Activated naive CD4-positive, alpha-beta T cell (primary cell): ENCODE measurements at places on chromosomes 7 and 10.

- no peak for DNase-seq
Observed at GRCh38 chr7:105742787-105743186, 133.6 kb downstream of the ATXN7L1 start.

GRCh38 chr10:112383325-112383724 is 9.4 kb downstream of the ACSL5 start:
- DNase-seq, result no peak

DNA sequence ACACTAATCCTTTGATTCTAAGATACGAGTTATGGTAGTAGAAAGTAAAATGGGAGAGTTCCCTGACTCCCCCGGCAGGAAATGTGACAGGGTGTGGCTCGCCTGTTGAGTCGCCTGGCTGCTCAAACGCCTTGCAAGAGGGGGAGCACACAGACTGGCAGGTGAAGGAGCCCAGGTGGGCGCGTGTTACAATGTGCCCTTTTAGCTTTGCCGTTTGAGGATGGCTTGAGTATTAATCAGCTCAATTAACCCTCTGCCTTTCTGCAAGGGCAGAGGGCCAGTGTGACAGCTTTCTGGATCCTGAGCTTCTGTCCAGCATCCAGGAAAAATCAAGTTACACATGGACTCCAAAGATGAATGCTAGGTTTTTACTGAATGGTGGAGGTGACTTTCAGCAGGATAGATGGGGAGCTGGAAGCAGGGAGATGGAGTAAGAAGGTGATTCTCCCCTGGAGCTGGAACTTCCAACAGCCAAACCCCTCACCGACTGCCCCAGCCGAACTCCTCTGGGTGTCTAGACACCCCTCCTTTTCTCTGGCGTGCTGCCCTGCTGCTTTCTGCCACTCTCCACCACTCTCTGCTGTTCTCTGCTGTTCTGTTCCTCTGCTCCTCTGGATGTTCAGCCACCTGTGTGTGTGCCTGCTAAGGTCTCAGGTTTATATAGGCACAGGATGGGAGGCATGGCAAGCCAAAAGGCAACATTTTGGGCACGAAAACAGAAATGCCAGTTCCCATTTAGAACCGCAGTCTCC is 548.8 kb upstream of the KCND2 start:
- no peak for DNase-seq

DNA sequence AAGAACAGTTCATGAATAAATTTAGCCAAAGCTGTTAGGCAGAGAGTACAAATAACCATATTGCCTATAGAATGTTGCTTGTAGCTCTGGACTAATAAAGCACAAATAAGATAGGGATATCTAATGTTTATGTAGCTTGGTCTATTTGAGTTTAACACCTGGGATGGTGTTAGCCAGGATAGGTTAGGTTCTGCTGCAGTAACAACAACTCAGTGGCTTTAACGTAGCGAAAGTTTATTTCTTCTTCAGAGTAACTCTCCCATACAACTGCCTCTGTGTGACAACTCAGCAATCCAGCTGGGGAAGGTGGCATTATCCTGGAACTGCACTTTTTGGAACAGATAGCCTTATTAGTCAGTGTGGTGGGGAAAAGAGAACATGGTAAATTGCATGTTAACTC is 52.2 kb upstream of the STEAP4 start:
- no peak for DNase-seq

DNA sequence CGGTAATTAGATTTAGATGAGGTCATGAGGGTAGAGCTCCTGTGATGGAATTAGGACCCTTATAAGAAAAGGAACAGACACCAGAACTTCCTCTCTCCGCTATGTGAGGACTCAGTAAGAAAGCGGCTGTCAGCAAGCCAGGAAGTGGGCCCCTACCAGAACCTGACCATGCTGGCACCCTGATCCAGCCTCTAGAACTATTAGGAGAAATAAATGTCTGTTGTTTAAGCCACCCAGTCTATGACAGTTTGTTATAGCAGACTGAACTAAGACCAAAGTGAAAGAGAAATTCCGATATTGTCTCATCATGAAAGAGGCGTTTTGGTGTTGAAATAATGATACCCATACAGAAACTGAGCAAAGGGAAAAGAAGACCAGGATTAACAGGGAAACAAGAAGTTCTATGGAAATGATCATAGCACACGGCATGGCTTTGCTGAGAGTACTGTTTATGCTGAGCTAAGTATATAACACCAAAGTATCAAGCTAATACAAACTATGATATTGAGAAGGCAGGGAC is 9.2 kb downstream of the CLEC2L start:
- DNase-seq, result no peak

DNA sequence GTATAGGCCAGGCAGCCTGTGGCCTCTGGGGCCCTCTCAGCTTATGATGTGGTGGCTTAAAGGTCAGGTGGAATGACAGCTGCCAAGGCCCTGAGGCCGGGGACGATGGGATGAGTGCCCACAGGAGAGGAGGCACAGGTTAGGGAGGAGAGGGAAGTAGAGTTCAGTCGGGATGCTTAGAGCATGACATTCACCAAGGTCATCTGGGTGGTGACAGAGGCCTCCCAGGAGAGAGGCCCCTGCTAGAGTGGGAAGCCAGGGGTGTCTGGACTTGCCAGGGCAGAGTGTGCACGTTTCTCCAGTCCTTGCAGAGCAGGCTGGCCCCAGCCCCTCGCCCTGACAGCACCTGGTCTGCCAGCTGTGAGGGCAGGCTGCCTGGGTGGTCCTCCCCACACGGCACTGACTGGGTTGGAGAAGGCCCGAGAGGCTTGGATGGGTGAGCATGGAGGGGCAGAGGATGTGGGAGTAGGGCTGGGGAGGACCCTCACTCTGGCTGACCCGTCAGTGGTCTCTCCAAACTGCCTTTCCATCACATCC is 1.5 kb downstream of the CALHM1 start:
- DNase-seq, result no peak

DNA sequence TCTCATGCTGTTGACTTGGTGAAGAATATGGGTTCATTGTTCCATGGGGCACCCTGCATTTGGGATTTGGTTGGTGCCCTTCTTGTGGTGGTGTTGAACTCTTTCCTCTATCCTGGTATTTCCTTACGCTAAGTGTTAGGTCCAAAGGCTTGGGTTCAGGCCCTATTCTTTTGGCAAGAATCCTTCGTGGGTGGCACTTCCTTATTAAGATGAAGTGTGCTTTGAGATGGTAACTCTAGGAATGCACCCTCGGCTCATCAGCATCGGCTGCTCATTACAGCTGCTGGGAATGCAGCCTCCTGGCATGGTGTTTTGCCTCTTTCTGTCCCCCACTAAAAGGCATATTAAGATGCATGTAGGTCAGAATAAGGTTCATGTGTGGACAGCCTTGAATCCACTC is 380.7 kb downstream of the RPS24 start:
- DNase-seq, result no peak

DNA sequence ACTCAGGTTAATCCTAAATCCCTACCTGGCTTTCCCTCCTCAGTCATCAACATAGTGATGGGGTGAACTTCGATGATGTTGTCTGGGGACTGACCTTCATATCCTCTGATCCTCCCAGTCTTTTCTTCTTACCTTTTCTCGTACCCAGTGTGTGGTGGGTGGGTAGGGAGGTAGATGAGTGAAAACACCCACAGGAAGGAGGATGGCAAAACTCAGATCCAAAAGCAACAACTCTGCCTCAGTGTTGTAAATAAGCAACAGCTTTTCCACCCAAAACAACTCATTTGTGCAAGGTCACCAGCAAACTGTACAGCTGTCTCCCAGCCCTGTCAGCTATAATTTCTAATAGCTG is 38.6 kb downstream of the VOPP1 start:
- no peak for DNase-seq

- no peak for DNase-seq
Observed at GRCh38 chr10:114239117-114239993, at the start of gene VWA2. TSS of gene VWA2 (plus strand) at chr10:114239254. CDS start at chr10:114248714, 9,460 bp downstream.

- DNase-seq, result no peak
Observed at GRCh38 chr7:55545496-55545895, 26.8 kb downstream of the VOPP1 start.

GRCh38 chr7:129748356-129749109 is 137.0 kb downstream of the NRF1 start:
- DNase-seq, result no peak

DNA sequence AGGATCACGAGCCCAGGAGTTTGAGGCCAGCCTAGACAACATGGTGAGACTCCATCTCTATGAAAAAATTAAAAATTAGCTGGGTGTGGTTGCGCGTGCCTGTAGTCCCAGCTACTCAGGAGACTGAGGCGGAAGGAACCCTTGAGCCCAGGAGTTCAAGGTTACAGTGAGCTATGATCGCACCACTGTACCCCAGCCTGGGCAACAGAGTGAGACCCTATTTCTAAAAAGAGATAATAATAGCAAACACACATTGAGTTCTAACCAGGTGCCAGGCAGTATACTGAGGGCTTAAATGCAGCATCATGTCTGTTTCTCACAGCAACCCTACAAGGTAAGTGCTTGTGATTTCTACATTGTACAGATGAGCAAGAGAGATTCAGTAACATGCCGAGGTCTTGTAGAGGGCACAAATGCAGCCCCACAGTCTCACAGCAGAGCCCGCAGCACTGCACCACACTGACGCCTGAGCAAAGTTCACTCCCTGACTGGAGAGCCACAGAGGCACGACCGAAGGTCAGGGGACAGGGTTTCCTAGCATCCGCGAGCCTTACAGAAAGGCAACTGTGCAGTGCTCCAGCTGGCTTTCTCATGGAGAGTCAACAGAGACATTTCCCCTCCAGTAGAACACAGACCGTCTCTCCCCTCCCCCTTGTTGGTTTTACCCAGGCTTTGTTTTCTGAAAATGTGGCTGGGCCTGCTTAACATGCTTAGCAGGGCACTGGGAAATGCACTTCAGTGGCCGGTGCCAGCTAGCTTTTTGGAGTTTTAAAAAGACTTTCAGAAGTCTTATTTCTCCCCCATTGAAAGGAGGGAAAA is 36.5 kb downstream of the PDSS1 start:
- no peak for DNase-seq

- no peak for DNase-seq
Observed at GRCh38 chr7:51154201-51154600, 162.4 kb downstream of the COBL start.

DNA sequence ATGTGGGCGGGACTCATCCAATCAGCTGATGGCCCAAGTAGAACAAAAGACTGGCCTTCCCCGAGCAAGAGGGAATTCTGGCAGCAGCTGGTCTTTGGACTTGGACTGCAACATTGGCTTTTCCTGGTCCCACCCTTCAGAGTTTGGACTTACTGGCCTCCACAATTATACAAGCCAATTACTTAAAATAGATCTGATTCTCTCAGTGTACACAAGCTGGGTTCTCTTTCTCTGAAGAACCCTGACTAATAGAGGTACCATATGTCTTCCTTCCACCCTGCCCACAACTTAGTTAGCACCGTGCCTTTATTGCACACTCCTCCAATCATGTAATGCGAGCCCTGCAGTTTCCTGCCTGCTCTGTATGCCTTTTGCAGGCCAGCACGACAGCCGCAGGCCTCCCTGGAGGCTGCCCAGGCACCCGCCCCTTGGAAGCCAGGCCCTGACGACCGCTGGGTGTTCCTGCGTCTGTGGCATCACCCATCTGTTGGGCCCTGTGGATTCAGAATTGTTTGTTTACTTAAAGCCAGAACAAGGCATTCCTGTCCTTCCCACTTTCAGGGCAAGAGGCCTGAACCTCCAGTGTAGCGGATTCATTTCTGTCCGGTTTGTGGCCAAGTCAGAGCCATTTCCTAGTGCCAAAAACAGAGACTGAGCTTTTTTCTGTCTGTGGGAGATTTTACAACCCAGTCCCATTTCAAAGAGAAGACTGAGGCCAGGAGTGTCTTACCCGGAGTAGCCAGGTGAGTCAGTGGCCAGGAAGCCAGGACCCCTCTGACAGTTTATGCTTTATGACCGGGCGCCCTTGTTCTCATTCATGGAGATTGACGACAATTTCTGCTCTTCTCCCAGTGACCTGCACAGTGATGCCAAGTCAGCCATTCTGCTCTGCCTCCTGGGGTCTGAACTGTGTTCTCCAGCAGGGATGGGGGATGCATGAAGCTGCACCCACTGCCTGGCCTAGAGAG is 968 bp upstream of the INMT start:
- no peak for DNase-seq

DNA sequence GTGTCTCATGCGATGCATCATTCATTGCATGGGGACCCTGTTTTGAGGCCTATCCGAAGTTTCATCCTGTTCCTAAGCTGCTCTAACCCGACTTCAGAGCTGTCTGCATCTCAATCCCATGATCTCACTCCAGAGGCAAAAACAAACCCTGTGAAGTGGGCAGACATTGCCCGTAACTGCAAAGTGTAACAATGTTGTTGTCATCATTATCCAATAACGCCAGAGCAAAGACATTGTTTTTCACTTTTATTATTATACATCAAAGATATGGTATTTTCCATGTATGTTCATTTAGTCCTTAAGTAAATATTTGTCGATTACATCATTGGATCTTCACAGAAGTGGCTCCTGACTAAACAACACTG is 246.7 kb downstream of the KLF6 start:
- DNase-seq, result no peak

DNA sequence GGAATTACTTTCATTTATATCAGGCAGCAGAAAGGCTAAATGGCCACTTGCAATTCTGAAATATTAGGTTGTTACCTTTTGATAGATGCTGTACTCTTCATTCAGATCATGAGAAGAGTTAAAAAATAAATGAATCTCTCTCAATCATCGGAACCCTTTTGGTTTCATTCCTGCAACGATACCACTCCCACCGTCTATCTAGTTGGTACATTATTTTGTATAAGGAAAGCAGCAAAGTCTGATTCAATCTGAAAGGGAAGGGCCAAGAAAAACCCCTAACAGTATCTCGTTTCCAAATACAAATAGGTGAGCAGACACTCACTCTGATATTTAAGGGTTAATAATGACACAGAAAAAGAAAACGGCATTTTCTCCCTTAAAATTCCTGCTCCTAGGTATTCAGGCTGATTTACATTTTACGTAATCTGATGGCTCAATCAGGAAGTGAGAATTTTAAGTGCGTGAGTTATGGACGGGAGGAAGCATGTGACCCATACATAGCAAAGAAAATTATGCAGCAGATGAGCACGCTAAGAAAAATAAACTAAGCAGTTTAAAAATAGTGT is 209.4 kb upstream of the KLF14 start:
- DNase-seq, result no peak

DNA sequence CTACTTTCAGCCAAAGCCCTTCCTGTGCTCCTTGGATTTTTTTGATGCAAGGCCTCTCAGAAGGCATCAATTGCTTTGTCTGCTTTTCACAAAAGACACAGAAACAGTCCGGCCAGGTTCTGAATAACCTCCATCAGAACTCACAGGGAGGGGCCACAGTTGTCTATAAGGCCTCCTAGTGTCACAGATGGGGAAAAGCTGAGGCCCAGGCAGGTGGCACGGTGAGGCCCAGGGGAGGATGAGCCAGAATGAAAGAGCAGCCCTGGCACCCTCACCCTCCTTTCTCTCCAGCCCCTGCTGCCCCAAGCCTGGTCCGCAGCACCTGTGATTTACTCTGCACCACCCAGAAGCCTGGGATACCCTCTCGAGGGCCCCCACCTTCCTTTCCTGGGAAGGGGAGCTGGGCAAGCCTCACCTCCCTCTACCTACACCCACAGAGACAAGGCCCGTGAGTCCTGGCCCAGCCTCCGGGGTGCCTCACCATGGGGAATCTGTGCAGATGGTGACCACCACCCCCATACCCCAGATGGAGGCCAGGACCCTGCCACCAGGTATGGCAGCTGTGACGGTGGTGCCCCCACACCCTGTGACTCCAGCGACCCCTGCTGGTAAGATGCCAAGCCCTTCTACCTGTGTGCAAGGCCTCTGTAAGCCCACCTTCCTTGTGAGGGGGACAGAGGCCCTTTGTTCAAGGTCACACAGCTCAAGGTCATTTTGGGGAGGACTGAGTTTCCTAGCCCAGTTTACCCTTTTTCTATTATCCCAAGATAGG is 26.2 kb upstream of the ZNF467 start:
- DNase-seq, result peak; percentile 49
